ENCODE measurements at places on chromosomes 1 and 21.

DNA sequence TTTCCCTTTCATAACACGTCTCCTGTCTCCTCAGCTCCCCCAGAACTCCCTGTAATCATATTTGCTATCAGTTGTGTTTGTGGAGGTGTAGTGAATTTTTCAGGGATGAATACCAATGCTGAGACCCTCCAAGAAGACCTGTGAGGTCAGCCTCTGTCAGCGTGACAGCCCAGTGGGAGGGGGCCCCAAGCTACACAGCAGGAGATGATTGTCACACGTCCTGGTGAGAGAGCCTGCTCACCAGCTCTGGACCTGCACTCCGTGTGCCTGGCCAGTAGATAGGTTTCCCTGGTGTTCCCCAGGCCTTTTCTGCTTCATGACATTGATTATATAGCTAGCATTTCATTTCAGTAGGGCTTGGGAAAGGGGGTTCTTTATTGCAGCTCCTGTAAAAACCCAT lies 421.5 kb downstream of the KIF26B start:
- DNase-seq = no peak

DNA sequence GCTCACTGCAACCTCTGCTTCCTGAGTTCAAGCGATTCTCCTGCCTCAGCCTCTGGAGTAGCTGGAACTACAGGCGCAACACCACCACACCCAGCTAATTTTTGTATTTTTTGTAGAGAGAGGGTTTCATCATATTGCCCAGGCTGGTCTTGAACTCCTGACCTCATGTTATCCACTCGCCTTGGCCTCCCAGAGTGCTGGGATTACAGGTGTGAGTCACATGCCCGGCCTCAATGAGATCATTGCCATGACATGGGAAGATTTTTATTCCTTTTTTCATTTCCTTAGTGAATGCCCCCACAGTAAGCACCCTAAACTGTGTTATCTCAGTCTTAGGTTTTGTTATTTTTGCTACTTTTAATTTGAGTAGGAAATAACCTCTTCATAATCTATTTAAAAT lies 977.9 kb downstream of the BRINP3 start:
- DNase-seq = no peak

GRCh38 chr1:210081494-210081893 lies 143.5 kb downstream of the SYT14 start:
- DNase-seq = no peak

DNA sequence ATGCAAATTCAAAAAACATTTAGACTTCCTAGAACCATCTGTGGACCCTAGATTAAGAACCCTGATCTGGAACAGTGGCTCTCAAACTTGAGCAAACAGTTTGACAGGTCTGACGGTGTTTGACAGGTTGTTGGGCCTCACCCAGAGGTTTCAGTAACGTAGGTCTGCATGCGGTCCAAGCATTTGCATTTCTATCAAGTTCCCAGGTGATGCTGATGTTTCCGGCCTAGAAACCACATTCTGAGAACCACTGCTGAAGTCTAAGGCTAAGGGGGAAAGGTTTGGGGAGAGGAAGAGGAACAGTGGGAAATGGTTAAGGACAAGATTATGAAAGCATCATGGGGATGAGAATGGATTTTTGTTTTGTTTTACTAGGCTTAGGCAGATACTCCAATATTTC lies 48.6 kb downstream of the MDM4 start:
- DNase-seq = peak; percentile 23

DNA sequence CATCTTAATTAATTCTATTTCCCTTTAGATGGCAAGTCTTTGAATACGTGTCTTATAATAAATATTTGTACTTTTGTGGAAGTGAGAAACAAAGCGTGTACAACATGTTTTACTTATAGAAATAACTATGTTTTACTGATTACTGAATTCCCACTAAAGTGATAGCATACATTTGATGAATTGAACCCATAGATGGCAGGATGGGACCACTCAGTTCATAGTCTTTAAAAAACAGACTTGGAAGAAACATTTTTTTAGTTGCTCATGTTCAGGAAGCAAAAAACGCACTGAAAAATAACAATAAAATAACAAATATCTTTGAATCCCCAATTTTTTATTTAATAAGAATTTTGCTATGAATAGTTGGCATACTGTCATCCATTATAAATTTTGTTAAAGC lies 507.1 kb upstream of the ZRANB2 start:
- no peak for DNase-seq

- no peak for DNase-seq
Observed at GRCh38 chr1:147620543-147620942, 49.8 kb downstream of the ACP6 start.

- no peak for DNase-seq
Observed at GRCh38 chr21:41537356-41537755, 29.4 kb upstream of the TMPRSS2 start.

DNA sequence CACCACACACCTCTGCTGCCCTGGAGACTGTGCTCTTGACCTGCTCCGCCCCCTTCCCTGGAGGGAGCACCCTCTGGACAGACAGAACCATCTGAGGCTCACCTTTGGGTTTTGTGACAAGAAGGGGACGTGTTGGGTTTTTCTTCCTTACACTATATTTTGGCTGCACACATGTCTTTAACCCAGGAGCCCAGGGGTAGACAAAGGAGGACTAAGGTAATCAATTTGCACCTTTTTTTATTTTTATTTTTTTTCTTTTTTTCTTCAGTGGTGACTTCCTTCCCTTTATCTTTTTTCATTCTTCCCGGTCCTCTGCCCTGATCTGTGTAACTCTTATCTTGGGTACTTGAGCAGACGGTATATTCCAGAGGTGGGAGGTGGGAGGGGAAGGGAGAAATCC lies 8.5 kb upstream of the TXLNA start:
- no peak for DNase-seq

Data from stimulated activated CD4-positive, alpha-beta T cell treated with anti-CD3 and anti-CD28 coated beads, Interleukin-1b, Interleukin-23, amount 100 ng/mL, for 48 hours (primary cell).